Stimulated activated CD4-positive, alpha-beta T cell treated with anti-CD3 and anti-CD28 coated beads, Interleukin-1b, Interleukin-23, amount 100 ng/mL, for 24 hours (primary cell): ENCODE measurements at places on chromosomes 12 and 14.

GRCh38 chr14:75554482-75554881 lies 23.9 kb upstream of the FLVCR2 start:
- no peak for DNase-seq

DNA sequence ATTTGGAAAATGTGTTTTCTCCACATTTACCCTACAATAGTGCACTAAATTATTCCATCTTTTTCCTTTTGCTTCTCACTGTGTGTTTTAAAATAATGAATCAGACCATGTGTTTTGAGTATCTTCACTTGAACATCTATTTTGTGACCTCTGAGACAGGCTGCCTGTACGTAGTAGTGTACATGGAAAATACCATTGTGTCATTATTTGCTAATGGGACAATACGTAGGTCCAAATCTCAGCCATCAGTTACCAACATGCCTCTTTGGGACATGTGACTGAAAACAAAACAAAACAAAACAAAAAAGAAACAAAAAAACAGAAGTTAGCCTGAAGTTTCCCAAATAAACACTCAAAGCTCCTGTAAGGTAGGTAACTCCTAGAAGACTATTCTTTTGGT lies 7.1 kb upstream of the MYF6 start:
- no peak for DNase-seq

GRCh38 chr12:94204499-94205247 lies 56.3 kb downstream of the PLXNC1 start:
- DNase-seq = no peak

DNA sequence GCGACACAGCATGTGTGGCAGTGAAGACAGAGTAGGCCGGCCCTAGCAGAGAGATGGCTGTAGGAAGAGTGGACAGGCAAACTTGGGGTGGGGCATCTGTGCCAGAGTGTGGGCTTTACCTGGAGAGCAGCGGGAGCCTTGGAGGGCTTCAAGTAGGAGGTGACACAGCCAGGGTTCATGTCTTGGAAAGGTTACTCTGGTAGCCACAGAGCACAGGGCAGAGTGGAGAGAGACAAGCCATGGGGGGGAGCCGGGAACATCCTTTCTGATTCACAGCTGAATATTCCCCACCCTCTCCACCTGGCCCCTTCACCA lies 53.5 kb upstream of the DIO3 start:
- no peak for DNase-seq

GRCh38 chr12:4974217-4974616 lies 64.5 kb downstream of the KCNA1 start:
- DNase-seq = no peak

DNA sequence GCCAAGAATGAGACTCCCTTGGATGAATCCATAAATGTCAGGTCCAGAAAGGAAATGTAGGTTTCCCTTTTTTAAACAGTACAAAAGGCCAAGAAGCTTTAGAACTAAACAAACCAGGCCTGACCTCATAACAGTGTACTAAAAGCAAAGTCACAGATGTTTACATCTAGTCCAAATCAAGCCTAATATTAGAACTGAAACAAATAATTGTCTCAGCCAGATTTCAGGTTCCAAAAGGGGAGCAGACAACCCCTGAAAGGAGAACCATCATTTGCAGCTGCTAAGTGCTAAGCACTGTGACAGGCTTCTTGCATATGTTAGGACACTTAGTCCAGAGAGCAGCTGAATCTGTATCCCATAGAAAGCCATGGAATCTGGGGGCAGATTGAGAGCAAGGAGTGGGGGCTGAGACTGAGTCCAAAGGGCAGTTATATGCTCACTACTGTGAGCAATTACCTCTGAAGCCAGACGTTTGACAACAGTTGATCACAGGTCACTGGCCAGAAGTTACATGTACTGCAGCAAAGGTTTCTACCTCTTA lies 90.1 kb downstream of the STXBP6 start:
- no peak for DNase-seq

- no peak for DNase-seq
These were observed 17.4 kb upstream of the ZDHHC17 start for GRCh38 chr12:76746516-76746915.

- DNase-seq = no peak
These were observed 67.2 kb downstream of the WDR20 start for GRCh38 chr14:102206918-102207317.

- DNase-seq = no peak
These were observed 20.9 kb upstream of the IFNG-AS1 start for GRCh38 chr12:67968321-67968720.

GRCh38 chr12:15629108-15629507 lies 160.1 kb downstream of the EPS8 start:
- DNase-seq = no peak

DNA sequence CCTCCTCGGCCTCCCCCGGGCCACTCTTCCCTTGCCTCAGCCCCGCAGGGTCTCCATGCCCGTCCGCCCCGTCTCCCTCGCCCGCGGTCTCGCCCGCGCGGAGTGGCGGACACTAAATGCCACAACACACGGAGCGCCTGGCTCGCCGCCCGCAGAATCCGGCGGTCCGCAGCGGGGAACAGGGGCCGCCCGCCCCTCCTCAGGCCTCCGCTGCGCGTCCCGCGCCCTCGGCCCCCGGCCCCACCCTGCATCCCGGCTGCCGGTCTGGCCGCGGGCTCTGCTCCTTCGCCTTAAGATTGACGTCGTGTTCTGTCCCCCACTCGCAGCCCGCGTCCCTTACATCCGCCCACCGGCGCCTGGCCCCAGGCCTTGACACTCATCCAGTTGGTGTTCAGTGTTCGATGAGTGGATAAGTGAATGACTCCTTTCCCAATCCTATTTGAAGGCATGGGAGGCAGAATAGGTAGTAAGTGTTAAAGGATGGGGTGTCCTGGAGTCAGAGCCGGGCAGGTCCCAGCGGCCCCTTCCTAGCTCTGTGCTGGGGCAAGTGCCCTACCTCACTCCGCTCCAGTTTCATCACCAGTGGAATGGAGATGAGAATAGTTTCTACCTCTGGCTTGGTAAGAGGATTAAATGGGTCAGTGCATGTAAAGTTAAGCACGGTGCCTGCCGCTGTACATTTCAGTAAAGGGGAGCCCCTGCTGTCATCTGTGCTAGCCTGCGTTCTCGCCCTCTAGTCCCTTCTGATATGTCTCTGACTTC lies 622 bp downstream of the TECPR2 start:
- DNase-seq = no peak

DNA sequence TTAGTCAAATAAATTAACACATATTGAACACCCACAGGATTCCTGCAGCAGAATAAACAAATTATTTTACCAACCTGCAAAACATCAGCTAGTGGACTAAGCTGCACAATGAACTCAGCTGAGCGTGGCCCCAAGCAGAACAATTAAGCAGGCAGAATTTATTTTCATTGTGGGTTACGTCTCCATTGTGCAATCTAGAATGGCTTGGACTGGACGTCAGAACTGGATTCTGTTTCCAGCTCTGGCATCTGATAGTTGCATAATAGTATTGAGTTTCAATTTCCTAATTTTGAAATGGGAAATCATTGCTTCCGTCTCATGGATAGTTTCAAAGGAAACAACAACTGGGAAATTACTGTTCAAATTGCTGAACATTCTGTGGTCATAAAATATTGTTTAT lies 35.5 kb upstream of the RERG start:
- DNase-seq = no peak

DNA sequence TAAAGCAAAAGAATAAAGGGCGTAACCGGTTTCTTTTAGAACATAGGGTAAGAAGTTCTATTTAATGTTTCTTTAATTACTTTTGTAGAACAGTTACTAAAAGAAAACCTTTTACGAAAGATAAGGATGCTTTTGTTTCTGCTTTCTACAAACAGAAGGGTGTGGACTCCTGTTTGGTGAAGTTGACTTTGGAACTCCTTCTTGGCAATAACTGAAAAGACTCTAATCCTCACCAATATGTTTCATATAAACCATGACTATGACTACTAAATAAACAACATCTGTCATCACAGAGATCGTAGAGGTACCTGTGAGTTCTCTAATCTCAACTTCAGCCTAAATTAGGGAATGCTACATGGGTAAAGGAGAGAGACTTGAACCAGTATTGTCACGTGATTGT lies 210.8 kb upstream of the FLRT2 start:
- DNase-seq = no peak

DNA sequence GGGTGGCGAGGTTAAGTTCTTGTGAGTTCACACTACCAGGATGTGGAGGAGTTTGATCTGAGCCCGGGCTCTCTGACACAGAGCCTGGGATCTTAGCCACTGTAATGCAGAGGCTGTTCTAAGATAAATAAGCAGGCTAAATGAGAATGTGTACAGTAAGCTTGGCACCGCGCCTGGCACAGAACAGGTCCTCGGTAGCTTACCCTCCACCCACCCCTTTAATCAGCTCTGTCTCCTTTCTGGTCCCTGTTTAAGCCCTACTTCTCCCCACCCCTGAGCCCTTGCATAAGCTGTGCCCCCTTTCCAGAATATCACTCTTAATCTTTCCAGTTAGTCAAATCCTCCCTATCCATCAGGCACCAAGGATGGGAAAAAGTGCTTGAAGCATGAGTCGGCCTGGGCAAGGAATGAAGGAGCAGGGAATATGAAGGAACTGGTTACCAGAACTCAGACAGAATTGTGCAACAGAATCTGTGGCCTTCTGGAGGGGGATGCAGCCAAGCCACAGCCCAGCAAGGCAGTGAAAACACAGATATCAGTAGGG lies 32.8 kb upstream of the CMKLR1 start:
- no peak for DNase-seq

DNA sequence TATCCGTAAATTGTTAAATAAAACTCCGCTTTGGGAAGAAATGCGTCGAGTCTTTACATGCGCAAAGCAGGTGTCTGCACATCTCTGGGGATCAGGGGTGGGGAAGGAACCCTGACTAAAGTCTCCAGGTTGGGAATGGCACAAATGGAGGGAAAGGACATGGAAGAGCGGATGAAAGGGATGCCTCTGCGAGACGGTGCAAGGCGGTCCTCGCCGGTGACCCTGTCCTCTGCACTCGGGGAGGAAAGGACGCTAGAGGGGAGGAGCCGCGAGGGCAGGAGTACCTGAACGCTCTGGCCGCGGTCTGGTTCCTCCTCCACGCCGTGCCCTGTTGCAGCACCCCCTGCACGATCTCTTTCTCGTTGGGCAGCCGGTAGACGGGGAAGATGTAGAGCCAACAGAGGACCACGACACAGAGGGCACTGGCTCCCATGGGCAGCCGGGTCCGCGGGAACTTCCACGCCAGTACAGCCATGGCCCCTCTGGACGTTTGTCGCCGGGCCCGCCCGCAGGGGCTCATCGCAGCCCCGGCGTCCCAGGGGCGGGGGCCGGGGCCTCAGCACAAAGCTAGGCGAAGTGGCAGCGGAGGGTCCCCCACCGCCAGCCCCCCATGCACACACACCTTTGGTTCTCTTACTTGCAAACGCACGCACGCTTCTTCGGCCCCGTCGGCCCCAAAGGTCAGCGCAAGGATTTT lies 646 bp downstream of the ST8SIA1 start:
- no peak for DNase-seq

GRCh38 chr12:63863658-63864453 lies 19.4 kb downstream of the SRGAP1 start:
- no peak for DNase-seq

- DNase-seq = no peak
These were observed 3.8 kb downstream of the DGKA start for GRCh38 chr12:55934773-55935172.
